ENCODE measurements at places on chromosomes 4 and X.

DNA sequence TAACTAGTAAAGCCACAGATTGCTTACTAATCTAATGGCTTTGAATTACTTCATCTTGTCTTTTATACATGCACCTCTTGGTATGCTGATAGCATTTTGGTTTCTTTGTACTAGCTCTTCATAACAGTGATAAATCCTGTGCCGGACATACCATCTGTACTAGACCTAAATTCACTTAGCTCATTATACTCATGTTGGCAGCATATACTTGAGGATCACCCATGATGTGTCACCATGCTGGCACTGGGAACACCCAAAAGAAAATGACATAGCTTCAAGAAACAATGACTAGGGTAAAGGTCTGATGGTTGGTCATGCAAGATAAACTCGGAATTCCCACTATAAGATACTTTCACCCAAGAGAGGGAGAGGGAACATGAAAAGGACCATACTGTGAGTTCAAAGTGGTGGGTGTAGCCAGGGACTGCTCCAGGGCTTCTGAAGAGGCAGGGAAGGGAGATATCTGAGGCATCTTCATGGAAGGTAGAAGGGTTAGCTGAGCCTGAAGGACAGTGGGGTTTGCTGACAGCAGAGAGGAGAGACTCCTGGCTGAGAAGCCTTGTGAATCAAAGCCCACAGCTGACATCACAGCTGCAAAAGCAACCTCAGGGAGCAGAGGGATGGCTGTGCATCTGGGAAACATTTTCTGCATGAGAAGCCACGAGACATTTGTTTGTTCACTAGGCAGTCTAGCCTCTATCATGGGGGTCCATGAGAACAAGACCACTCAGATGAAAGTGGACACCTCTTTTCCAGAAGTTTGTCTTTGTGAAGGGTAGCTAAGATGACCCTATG lies 314.2 kb downstream of the RAB28 start:
- no peak for DNase-seq

GRCh38 chr4:3345384-3345783 lies 52.6 kb downstream of the RGS12 start:
- no peak for DNase-seq

- no peak for DNase-seq
Observed at GRCh38 chr4:74534121-74534520, 89.2 kb downstream of the AREG start.

DNA sequence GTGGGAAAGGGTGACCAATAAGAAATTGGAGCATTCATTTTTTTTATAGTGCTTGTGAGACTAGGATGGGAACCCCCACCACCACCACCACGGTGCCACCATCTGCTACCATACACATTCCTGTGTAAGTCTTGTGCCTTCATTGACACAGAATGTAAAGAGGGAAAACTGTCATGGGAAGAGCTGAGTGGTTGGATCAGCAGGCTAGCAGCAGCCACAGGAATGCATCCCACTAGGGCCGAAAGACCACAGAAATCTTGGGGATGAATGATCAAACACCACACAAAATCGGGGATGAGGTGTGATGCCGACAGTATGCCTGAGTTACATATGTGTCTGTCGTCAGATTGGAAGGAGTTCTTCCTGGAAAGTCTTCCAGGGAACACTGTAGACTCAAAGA lies 69.2 kb downstream of the SRPX start:
- DNase-seq, result no peak

- no peak for DNase-seq
Observed at GRCh38 chr4:8188743-8189550, 10.1 kb upstream of the SH3TC1 start.

DNA sequence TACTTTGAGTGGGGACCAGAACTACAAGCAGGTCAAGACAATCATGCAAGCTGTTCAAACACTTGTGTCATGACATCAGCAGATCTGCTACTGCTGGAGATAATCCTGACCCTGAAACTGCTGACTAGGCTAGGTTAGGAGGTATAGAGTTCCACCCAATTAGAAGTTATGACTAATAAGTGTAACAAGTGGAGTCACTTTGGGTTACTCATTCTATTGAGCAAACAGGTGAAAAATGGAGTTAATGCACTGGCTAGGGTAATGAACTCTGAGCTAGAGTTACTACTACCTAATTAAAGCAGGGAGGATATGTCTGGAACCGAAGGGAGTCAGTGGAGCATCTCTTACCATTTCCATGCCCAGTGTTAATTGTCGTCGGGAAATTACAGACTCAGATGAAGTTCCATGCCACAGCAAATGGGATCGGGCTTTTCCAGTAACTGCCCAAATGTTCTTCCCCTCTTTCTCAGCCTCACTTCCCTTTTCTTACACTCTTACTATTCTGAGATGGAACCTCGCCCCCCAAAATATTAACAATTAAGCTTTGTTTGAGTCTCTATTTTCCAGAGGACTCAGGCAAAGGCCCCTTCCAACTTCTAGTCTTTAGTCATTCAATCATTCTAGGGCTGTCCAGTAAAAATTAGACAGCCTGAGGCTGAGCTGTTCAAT lies 19.8 kb upstream of the MANBA start:
- no peak for DNase-seq

- DNase-seq, result no peak
Observed at GRCh38 chrX:42247241-42247640, 323.9 kb upstream of the CASK start.

DNA sequence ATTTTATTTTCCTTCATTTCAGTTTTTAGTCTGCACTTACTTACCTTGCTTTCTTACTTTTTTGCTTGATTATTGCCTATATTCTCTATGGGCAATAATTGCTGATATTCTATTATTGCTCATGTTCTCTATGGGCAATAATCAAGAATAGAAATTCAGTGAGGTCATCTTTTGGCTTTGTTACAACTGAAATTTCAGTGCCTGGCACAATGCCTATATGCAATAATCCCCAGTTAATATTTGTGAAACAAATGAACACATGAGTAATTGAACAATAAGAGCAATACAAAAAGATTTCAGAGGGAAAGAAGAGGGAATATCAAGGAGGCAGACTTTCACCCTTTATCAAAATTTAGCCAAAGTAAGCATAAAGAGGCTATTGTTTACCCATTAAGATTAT lies 48.6 kb upstream of the ARSJ start:
- DNase-seq, result no peak

DNA sequence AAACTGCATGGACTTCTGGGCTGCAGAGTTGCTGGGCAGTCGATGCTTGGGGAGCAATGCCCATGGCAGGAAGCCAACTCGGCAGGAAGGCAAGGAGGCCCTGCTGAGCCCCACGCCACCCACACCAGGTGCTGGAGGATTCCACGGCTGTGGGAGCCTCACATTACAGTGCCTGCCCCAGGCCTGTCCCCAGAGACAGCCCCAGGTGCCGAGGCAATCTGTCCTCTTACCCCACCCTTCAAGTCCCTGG lies 53.9 kb downstream of the HMX1 start:
- DNase-seq, result no peak

- DNase-seq, result no peak
Observed at GRCh38 chr4:177367336-177367735, 57.7 kb downstream of the NEIL3 start.

- DNase-seq, result no peak
Observed at GRCh38 chr4:144614850-144615585, 30.9 kb upstream of the HHIP start.

- peak; percentile 65 for DNase-seq
Observed at GRCh38 chr4:186192066-186192612, 772 bp downstream of the CYP4V2 start.

DNA sequence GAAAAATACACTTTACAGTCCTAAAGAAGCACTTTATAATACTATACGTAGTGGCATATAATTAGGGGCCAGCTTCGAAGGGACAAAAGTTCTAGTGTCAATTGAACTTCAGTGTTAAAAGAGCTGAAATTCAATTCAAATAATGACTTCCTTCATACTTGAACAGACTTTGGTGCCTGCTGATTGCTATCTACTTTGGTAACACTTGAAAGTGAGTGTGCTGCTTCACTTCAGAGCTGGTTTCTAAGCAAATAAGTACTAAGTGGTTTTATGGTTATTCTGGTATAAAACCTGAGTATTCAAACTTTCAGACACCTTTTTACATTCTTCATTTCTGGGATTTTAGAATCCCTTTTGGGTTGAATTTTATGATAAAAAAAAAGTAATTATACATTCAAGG lies 107.0 kb downstream of the SLC4A4 start:
- DNase-seq, result no peak

DNA sequence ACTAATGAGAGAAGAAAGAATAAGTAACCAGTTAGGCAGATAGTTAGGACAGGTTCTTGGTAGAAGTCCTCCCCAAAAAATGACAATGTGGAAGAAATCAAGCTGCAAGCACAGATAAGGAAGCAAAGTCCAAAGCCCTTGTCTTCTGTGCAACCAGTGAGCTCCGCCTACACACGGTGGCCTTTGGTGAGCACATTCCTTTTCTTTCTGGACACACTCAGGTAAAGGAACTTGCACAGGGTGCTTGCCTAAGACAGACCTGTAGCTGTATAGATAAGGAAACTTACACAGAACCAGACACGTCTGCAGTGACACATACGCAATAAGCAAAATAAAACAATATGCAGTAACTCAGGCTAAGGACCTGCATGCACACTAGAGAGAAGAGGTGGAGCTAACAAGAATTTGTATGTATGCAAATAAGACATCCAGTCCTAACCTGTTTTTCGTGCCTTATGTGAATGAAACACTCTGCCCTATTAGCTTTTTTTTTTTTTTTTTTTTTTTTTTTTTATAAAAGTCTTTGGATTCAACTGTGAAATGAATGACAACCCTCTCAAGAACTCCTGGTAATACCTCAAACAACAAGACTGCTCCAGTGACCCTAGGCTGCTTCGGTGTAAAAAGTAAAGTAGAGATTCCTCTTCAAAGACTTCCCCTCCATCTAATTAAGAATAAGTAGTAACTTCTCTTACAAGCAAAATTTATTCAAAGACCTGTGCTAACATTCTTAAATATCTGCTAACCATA lies 48.8 kb downstream of the UGT2B10 start:
- DNase-seq, result no peak

DNA sequence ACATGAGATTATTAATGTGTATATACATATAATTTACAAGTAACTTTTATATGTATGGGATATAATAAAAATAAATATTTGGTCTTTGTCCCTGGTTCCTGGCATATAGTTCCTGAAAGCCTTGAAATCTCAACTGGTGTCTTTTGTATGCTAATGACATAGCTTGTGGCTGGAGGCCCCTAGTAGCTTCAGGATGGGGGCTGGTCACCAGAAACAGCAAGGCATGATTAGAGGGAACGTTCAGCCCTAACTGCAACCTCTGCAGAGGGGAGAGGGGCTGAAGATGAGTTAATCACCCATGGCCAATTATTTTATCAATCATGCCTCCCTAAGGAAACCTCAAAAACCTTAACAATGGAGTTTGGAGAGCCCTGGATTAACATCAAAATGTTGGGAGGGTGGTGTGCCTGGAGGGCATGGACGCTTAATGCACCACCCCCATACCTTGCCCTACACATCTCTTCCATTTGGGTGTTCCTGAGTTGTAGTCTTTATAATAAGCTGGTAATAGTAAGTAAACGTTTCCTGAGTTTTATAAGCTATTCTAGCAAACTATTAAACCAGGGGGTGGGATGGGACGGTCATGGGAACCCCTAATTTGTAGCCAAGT lies 21.3 kb downstream of the PIN4 start:
- DNase-seq, result no peak

DNA sequence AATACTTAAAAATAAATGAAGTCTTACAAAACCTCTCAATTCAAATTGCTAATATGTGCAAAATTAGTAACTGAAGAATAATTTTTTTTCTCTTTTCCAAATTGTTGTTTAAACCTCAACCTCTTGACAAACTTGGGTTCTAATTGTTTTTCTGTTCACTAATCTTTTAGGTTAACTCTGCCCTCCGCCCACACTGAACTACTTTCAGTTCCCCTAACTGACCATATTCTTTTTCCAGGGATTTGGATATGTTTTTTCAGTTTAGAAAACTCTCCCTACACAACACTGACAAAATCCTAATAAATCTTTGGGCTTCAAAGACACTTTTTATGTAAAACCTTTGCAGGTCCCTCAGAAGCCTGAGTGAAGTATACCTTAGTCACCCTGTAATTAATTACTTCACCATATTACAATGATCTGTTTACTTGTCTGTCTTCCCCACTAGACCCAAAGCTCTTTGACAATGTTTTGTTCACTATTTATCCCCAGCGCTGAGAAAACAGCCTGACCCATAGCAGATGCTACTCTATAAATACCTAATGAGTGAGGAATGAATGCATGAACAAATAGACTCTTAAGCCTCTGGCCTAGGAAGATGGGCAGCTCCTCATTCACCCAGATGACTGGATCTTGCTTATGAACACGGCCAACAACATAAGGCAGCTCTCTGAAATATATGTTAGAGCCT lies 134.9 kb downstream of the MAML3 start:
- DNase-seq, result no peak

DNA sequence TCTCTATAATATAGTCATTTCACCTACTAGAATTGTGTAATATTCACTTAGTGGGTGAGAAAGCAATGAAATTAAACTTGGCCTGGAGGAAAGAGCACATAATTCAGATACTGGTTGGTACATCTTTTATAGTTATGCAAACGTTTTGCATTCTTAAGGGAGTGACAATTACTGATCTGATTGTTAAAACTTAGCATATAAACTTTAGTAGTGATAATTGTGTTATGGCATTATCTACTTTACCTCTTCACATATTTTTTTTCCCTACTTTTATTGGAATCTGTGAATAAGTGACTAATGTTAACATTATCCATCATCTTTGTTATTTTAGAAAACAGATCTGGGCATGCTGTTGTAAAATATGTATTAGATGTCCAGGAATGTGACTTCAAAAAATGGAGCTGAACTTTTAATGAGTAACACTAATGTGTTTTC lies 217.4 kb upstream of the GIMD1 start:
- no peak for DNase-seq

DNA sequence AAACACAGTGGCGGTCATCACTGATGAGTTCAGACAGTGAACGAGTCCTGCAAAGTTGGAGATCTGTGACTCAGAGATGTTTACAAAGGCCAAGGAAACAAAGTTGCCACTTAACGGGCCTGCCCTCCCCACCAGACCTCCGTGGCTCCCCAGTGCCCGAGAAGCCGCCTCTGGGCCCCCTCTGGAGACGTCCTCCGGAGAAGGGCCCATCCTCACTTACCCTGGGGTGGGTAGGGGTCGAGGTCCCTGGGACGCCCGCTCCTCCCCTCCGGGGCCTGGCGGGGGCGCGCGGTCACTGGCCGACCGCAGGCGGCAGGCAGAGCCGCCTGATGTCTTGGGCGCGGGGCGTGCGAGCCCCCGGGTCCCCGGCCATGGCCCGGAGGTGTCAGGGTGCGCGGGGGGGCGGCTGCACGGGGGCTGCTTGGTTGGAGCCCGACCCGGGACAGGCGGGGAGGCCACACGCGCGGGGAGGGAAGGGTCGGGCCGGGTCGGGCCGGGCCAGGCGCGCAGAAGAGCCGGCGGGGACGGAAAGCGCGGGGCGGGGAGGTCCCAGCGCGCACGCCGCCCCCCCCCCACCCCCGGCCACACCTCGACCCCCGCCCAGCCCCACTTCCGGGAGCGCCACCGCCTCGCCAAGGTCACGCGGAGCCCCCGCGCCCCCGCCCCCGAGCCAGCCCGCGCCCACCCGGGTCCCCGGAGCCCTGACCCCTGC lies 529 bp downstream of the DHRSX start:
- DNase-seq, result peak; percentile 36
